ENCODE measurements at places on chromosomes 13 and 19.

- no peak for DNase-seq
Measured at GRCh38 chr13:72195044-72195704, 328.2 kb upstream of the DACH1 start.

- DNase-seq = no peak
Measured at GRCh38 chr13:110517505-110518225, 43.9 kb downstream of the RAB20 start.

DNA sequence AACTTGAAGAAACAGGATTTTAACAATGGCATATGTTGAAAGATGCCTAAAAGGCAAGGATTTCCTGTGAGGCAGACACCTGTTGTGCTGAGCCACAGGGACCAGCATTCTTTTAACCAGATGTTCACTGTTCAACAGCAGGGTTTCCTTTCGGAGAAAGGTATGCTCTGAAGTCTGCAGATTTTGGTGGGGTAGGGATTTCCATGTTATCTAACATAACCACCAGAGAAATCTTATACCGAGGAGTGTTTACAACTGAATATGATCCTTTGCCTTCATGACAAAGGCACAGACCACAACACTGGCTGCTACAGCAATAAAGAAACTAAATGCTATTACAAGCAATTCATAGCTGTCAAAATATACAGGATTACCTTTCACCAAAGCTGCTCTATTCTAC is 48.1 kb downstream of the MPHOSPH8 start:
- DNase-seq = no peak

GRCh38 chr19:41223431-41224234 is 4.6 kb downstream of the AXL start:
- no peak for DNase-seq

DNA sequence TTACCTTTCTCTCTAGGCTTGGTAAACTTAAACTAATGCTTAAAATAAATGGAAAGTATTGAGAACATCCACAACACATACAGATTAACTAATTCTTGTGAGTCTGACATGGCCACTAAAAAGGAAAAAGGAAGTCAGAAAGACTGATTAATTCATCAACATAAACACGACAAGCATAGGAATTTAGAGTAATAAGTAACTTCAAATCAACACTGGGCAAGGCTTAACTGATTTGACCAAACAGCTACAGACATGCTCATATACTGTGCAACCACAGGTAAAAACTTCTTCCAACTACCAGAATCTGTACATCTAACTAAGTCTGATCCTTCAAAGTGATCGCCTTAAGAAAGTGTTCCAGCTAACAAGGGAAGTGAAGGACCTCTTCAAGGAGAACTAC is 20.5 kb downstream of the UGGT2 start:
- no peak for DNase-seq

DNA sequence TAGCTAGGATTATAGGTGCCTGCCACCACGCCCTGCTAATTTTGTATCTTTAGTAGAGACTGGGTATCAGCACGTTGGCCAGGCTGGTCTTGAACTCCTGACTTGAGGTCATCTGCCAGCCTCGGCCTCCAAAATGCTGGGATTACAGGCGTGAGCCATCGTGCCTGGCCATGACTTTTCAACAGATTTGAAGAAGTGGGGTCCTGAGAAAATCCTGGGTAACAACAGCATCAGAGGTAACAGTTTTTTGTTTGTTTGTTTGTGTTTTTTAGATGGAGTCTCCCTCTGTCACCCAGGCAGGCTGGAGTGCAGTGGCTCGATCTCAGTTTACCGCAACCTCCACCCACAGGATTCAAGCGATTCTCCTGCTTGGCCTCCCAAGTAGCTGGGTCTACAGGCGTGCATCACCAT is 3.7 kb downstream of the JUNB start:
- no peak for DNase-seq

- DNase-seq = no peak
Measured at GRCh38 chr19:56321254-56321988, 6.8 kb upstream of the ZSCAN5A start.

Measured in CD4-positive, alpha-beta T cell treated with Interferon gamma for 1 hour (primary cell).